Hematopoietic multipotent progenitor cell treated with erythropoietin and hydrocortisone succinate and interleukin-3 and kit ligand, for 17 days (in vitro differentiated cells): ENCODE measurements at places on chromosomes 4 and X.

- DNase-seq = no peak
These were observed 106.2 kb upstream of the AFAP1 start for GRCh38 chr4:8045909-8046308.

DNA sequence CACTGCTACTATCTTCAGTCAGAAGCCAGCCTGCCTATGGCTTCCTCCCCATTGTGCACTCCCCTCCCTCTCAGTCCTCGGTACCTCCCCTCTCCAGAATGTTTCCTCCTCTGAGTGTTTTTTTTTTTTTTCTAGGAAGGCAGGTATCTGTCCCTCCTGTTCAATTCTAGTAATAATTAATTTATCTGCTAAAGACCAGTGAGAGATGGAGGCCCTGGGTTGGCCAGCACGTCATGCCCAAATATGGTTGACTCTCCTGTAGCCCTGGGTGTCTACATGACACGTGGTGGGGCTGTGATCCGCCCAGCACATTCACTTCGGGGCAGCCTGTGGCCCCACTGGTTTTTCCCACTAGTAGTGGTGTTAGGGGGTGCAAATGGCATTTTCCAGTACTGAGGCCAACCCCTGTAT is 1.8 kb downstream of the FLNA start:
- DNase-seq = peak; percentile 15

DNA sequence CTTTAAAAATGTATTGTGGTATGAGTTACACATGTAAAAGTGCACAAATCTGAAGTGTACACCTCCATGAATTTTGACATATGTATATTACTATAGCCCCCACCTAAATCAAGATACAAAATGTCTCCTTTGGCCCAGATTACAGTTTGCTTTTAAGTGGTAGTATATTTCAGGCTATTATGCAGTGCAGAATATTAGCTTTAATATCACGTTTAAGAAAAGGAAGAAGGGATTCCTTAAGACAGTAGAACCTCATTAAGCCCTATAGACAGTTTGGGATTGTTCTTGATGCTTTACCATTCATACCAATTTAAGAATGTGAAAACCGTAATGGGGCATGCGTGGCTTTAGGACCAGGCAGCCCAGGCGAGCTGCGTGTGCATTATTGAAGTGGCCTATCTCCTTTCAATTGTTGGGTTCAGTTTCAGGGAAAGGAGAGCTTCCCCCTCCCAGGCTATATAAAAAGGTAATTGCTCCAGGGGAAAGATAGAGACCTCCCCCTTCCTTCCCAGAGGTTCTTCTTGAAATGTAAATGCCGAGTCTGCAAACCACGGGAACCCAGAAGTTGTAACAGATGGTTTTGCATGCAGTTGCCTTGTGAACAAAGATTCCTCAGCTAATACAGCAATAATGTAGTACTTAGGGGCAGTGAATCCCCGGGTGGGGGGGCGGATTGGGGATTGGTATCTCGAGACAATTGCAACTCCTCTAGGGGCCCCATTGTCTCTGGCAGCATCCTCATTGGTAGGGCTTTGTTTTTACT is 106.1 kb downstream of the UCHL1 start:
- DNase-seq = no peak

DNA sequence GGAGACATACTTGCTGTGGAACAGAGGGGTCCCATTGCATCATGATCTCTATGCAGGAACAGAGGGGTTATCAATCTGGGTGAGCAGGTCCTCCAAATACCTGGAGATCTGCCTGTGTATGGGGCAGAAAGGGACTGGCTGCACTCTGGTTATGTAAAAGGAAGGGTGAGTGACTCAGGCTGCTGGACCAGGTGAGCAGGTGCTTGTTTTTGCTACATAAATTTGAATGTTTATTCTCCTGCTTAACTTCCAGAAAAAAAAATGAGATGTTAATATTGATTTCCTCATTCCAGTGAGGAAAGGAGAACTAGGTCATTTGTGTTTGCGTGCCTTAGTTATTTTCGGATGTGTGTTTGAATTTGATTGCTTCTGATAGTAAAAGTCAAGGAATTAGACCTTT is 225.8 kb upstream of the TRAM1L1 start:
- DNase-seq = no peak

GRCh38 chr4:3305610-3306371 is 13.0 kb downstream of the RGS12 start:
- no peak for DNase-seq

GRCh38 chrX:17617806-17618205 is 119.5 kb upstream of the SCML1 start:
- DNase-seq = no peak

- no peak for DNase-seq
These were observed 209.1 kb upstream of the JADE1 start for GRCh38 chr4:128600410-128600809.

DNA sequence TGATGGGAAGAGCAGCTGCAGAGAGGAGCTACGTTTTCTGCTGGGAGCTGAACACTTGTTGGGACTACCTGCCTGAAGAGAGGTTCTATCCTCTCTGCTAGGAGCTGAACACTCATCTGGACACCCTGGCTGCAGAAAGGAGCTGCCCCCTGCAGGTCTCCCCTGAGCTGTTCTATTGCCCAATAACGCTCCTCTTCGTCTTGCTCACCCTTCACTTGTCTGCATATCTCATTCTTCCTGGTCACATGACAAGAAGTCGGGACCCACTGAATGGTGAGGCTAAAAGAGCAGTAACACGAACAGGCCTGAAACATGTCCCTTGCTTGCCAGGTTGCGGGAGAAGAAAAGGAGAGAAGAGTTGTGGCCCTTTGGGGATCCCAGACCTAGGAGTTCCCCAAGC is 27.8 kb downstream of the NAA11 start:
- no peak for DNase-seq

DNA sequence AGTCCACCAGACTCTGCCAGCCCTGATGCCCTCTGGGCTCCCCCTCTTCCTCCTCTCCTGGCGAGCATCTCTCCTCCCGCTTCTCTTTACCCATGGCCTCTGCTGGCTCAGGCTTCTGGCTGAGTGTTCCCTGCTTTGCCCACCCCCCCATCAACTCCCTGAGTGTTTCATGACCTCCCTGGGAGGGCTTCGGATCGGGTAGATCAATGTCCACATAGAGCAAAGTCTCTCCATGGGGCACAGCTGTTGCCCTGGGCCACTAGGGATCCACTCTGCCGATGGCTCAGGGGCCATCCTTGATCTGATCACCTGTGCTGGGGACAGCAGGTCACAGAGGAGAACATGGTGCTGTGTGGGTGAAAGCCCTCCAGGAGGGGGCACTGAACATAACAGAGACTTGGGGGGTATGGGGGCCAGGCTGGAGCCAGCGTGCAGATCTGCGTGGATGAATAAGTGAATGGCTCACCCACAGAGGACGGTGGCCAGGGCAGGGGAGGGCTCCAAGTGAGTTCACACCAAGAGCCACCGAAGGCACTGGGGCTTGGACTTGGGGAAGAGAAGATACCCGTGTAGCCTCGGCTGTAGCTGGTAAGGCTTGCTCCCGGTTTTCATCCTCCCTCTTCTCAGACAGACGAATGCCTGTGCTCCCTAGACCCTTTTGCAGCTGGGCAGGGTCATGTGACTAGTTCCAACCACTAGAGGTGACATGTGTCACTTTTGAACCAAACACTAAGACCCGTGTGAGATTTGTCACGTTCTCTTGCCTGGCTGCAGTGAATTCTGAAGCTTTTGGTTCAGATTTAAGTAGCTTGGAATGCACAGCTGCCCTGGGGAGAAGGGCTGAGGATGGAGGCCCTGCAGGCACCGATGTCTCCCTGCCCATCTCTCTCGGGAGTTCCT is 23.2 kb upstream of the AFAP1 start:
- DNase-seq = no peak

DNA sequence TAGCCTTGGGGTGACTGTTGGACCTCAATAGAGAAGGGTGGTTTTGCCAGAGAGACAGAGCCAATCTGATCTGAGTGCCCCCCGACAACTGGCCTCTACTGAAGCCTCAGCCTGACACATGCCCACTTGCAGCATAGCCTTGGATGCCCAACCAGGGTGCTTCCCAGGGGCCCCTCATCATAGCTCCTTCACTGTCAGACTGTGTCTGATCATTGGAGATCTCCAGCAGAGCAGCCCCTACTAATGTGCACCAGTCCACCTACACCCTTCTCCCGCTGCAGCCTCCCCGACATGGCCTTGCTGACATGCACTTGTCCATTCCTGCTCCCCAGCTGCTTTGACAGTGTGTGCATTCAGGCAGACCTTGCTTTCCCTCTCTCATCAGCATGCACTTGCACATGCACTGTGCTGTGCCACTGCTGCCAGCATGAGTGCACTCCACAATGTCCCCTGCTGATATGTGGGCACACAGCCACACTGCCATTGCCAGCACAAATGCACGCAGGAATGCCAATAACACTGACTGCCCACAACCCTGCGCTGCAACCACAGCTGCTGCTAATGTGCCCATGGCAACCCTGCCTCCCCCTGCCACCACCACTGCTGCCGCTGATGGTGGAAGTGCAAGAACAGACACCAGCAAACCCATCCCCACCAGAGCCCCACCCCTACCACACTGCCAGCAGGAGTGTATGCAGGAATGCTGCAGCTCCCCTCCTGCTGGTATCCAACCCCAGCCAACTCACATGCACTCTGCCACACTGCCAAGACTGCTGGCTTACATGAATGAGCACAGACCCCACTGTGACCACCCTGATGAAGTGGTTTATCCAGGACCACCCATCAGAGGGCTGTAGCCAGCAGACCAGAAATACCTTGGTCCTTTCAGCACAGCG is 68.1 kb upstream of the ZMAT1 start:
- no peak for DNase-seq

DNA sequence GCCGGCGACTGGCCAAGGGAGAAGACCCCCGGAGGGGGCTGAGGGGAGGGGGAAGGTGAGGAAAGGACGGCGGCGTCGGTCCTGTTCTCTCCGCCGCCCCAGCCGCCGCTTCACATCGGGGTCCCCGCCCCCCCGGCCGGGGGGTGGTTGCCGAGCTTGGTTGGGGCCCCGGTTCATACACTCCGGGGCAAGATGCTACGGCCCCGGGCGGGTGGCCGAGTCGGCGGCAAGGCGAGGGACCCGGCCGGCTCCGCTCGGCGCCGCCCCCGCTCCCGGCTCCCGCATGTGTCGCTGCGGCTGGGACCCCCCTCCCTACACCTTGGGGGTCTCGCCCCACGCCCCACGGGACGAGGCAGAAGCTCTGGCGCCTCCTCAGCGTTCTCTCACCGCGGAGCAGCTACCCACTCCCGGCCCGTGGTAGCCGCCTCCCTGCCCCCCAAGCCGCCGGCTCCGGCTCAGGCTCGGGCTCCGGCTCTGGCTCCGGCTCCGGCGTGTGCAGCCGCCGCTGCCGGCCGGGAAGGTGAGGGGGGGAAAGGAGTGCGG is 461 bp downstream of the FBXW7 start:
- DNase-seq = peak; percentile 29

- no peak for DNase-seq
These were observed 6.8 kb upstream of the ANAPC4 start for GRCh38 chr4:25370242-25370641.

DNA sequence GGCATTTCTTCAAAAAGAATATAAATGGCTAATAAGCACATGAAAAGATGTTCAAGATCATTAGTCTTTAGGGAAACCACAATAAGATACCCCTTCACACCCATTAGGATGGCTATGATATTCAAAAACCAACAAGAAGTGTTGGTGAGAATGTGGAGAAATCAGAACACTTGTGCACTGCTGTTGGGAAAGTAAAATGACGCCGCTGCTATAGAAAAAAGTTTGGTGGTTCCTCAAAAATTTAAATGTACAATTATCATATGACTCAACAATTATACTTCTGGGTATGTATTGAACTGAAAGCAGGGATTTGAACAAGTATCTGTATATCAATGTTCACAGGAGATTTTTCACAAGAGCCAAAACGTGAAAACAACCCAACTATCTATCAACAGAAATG is 29.4 kb upstream of the NEUROG2 start:
- DNase-seq = no peak

DNA sequence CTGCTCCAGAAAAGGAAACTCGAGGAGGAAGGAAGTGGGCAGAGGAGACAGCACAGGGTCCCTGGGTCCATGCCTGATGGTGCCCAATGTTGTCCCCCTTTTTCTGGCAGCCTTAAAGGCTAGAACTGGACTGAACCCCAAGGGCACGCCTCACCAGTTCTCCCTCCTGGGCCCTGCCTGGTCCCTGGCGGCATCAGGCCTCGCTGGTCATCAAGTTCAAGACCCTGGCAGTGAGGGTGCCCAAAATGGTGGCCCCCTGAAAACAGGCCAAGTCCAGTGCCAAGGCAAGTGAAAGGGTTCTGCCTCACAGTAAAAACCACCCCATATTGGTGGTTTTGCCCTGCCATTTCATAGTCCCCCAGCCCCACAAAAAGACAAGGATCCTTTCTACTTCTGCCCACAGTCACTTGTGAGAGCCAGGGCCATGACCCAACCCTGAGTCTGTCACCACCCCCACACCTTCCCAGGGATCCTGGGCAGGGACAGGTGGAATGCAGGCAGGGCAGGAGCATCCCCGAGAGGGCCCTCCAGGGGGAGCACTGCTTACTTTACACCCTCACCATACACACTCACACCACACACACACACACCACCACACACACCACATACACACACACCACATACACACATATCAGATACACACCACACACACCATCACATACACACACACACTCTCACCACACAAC is 107.6 kb downstream of the DCTD start:
- no peak for DNase-seq

GRCh38 chr4:167774646-167775045 is 317.7 kb upstream of the ANXA10 start:
- DNase-seq = no peak

GRCh38 chr4:13617801-13618200 is 9.7 kb downstream of the BOD1L1 start:
- no peak for DNase-seq

DNA sequence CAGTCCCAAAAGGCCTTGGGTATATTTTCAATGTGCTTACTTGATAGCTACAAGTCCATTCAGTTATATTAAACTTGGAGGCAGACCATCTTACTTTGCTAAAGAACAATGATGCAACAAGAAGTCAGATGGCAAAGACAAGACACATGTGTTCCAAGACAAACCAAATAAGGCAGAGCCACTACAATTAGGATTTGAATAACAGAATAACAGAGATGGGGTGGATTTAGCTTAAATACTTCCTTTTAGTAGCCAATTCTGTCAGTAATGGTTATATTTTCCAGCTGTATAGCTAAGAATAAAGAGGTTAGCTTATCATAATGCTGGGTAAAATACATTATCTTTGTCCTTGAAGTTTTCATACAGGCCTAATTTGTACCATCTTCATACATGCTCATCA is 37.7 kb upstream of the FRAS1 start:
- no peak for DNase-seq

GRCh38 chr4:57865264-57865663 is 755.1 kb upstream of the IGFBP7 start:
- DNase-seq = no peak

DNA sequence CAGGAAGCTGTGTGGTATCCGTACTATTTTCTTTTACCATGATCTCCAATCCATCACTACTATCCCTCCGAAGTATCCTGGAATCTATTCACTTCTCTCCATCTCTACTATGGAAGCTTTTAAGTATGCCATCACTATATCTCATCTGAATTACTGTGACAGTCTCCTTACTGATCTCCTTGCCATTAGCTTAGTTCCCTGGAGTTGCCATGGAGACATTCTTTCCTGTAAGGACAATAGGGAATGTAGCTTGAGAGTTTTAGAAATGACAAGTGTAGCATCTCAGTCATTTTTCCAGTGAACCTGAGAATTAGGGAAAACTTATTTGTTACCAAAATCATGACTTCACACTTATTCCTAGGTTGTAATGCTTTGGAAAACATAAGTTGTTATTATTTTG is 86.3 kb downstream of the HPGD start:
- DNase-seq = no peak
